Stimulated activated CD8-positive, alpha-beta memory T cell treated with anti-CD3 and anti-CD28 coated beads, Interleukin-7, amount 100 ng/mL, for 24 hours (primary cell): ENCODE measurements at places on chromosomes 4 and X.

- no peak for DNase-seq
Observed at GRCh38 chrX:56833626-56834025, 104.6 kb downstream of the NBDY start.

- no peak for DNase-seq
Observed at GRCh38 chr4:85591406-85592098, 116.6 kb downstream of the ARHGAP24 start.

- DNase-seq = no peak
Observed at GRCh38 chr4:52612341-52612740, 46.8 kb downstream of the USP46 start.

DNA sequence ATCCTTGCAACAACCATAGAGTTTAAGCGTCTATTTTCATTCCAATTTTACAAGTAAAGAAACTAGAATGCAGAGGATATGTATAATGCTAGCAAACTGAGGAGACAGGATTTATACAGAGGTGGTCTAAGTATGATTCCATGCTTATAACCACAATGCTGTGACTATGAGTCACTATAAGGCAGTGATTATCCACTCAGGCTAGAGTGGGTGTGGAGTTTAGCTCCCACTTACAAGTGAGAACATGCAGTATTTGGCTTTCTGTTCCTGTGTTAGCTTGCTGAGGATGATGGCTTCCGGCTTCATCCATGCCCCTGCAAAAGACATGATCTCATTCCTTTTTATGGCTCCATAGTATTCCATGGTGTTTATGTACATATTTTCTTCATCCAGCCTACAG, 41.6 kb upstream of the EDA2R start:
- no peak for DNase-seq

GRCh38 chr4:30720661-30721184, 554 bp downstream of the PCDH7 start:
- DNase-seq = no peak

DNA sequence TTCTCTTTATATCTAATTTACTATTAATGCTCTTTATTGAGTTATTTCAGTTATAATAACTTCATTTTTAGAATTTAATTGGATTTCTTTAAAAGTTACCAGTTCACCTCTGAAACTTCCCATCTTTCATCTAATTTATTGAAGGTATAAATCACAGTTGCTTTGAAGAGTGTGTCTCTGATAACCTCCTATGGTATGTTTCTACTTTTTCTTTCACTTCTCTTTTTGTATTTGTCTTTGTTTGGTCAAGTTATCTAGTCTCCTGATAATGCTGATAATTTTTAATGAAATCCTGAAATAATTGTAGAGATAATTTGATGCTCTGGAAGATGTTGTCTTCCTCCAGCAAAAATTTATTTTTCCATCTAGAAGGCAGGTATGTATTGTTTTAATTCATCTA, 141.6 kb upstream of the NPY2R start:
- no peak for DNase-seq
